ENCODE measurements at places on chromosomes 4 and X. TPM values are rescaled to one million over a fixed set of nuclear protein-coding genes. Genes with fewer than 3 reads are reported as not detected.

The ANKRD37 gene
- 3.7 TPM for total RNA-seq

The CHST7 gene
- total RNA-seq, result 21.0 TPM

The NDST3 gene
- 0.29 TPM for total RNA-seq

The GYPE gene
- 0.43 TPM for total RNA-seq

The ZNF157 gene
- total RNA-seq, result under 0.01 TPM

The GLOD5 gene
- total RNA-seq, result not detected

The RBM47 gene
- total RNA-seq, result 2.3 TPM

The GPM6B gene
- total RNA-seq, result not detected

The TIMM17B gene
- 35.5 TPM for total RNA-seq

The SPANXA2 gene
- total RNA-seq, result not detected

The H2AZ1 gene
- total RNA-seq, result 467 TPM

The MYOZ2 gene
- total RNA-seq, result 0.29 TPM

The IDH3G gene
- total RNA-seq, result 81.2 TPM

The ITM2A gene
- total RNA-seq, result not detected

The PHOX2B gene
- not detected for total RNA-seq

The GATA1 gene
- total RNA-seq, result not detected

The FAM53A gene
- total RNA-seq, result 1.7 TPM

The IL15 gene
- 7.0 TPM for total RNA-seq

The CT45A1 gene
- total RNA-seq, result not detected

The GPR78 gene
- 1.3 TPM for total RNA-seq

Measured in placental pericyte (primary cell).